ENCODE measurements at places on chromosomes 6 and 20.

DNA sequence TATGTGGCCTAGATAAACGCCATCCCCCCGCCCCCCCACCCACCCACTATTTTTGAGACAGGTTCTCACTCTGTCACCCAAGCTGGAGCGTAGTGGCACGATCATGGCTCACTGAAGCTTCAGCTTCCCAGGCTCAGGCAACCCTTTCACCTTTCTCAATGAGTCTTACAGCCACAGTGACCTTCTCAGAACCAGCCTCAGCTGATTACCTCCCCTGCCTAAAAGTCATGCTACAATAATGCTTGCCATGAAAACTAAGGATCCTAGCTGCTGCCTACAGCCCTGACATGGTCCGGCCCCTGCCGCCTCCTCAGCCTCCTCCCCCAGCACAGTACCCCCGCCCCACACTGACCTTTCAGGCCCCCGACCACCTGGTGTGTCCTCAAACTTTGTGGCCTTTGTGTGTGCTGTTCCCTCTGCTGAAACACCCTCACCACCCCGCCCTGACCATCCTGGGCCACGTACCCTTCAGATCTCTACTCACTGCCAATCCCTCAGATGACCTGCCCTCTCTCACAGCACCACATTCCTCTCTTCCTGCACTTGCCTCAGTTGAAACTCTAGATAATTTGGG, 31.3 kb downstream of the PNPLA1 start:
- no peaks in the 10 kb centered on the region for H3K36me3 ChIP-seq
- no peak overlapping the region for H3K27ac ChIP-seq
- peaks cover 20% of the 10 kb centered on the region for H3K27me3 ChIP-seq
- no peak for DNase-seq

DNA sequence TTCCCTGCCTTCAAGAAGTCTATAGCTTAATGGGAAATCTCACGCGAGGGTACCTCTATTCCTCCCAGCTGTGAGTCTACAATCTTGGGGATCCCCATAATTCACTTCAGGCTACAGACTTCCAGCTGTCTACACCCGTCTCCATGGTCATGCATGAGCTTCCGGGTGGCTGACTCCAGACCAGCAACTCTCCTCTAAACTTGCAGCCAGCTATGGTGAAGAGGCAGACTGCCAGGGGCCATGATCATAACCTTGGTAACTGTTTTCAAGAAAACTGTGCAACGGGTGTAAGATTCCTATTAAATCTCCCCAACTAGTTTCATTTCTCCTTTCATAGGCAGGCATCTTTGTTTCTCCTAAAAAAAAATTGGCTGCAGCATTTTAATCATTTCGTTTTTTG, 534.4 kb upstream of the CHD6 start:
- no peak overlapping the region for H3K4me3 ChIP-seq
- no peaks in the 10 kb centered on the region for H3K4me1 ChIP-seq
- DNase-seq: no peak
- H3K27ac ChIP-seq: no peak overlapping the region

- peaks cover 2% of the 10 kb centered on the region for H3K27me3 ChIP-seq
- no peak overlapping the region for H3K4me3 ChIP-seq
- no peaks in the 10 kb centered on the region for H3K36me3 ChIP-seq
- no peak overlapping the region for H3K27ac ChIP-seq
- H3K4me1 ChIP-seq: no peaks in the 10 kb centered on the region
- DNase-seq: no peak
Measured at GRCh38 chr6:167134448-167135328, 11.8 kb downstream of the CCR6 start.

DNA sequence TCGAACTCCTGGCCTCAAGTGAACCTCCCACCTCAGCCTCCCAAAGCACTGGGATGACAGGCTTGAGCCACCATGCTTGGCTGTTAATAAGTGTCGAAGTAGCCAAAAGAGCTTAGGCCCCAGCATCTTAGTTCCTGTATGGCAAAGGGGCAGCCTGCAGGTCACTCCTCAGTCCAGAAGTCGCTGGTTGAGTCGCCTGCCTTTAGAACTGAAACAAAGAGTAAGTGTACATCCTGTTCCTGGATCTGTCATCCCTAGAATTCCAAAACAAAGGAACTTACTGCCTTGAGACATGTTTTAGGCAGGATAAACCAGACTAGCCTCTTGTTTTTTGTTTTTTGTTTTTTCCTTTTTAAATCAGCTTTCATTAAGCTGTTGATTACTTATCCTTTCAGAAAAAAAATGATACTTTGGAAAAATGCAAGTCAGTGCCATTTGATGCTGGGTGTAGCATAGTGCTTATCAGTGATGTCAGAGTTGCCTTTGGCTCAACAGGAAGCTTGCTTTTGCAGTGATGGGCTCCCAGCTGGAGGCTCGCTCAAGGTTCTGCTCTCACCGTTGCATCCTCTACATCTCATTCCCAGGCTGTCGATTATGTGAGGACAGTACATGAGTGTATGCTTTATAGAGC, 9.0 kb downstream of the ACTR5 start:
- H3K27me3 ChIP-seq: no peaks in the 10 kb centered on the region
- peaks cover 29% of the 10 kb centered on the region for H3K36me3 ChIP-seq
- H3K27ac ChIP-seq: no peak overlapping the region
- no peak for DNase-seq
- H3K4me1 ChIP-seq: no peaks in the 10 kb centered on the region
- no peak overlapping the region for H3K4me3 ChIP-seq

DNA sequence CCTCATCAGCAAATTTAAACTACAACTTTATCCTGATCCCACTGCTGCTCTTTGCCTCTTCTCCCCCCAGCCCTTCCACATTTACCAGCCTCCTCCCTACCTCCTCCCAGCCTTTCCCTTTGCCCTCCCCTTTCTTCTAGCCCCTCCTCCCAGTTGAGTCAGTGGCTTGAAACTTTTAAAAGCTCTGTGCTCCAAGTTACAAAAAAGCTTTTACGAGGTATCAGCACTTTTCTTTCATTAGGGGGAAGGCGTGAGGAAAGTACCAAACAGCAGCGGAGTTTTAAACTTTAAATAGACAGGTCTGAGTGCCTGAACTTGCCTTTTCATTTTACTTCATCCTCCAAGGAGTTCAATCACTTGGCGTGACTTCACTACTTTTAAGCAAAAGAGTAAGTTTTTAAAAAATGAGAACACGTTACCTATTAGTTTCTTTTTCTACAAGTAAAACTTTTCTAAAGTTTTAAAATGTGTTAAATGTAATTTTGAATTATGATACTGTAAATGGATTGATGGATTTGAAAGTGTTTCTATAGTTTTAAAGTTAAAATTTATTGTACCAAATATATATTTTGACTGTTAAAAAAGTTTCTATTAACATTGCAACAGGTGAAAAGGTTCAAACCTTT, at the start of gene GJA1:
TSS of gene GJA1 (plus strand) at position 203 of the 626 bp plus-strand sequence. CDS start 11,202 bp downstream, outside the sequence.
- DNase-seq: peak; percentile 74
- peak within 1 kb of the TSS; percentile 96 for H3K27ac ChIP-seq
- peaks cover 58% of the 10 kb centered on the region for H3K4me1 ChIP-seq
- H3K27me3 ChIP-seq: peaks cover 2% of the 10 kb centered on the region
- H3K4me3 ChIP-seq: peak within 1 kb of the TSS; percentile 96
- peaks cover 5% of the 10 kb centered on the region for H3K36me3 ChIP-seq

DNA sequence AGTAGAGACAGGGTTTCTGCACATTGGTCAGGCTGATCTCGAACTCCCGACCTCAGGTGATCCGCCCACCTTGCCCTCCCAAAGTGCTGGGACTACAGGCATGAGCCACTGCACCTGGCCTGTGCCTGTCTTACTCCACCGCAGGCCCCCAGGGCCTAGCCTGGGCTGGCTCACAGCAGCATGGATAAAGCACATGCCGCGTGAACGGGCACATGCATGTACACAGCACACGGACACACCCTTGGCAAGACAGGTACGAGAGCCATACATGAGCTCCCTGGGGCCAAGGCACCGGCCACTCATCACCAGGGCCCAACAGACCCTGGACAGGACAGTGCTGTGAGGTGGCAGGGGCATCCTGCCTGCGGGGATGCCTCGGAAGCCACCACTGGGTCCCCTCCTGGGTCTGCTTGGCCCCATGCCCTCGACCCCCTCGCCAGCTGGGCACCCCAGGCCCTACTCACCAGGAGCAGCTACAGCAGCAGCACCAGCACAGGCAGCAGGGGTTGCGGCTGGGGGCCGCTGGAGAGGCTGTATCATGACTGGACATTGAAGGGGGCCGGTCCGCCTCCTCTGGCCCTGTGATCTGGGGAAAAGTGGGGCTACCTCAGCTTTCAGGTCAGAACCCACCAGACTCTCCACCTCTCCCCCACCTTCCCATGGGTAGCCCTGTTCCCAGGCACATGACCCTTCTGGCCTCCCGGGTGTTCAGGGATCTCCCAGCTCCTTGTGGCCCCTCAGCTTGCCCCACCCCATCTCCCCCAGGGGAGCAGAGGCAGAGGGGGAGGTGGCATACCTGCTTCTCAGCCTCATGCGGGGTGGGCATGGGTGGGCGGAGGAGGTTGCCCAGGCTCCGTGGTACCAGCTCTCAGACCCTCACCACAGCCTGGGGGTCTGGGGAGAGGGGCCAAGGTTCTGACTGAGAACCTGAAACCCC, 3.0 kb downstream of the RGS19 start:
- no peak overlapping the region for H3K4me3 ChIP-seq
- peaks cover 2% of the 10 kb centered on the region for H3K27me3 ChIP-seq
- no peak overlapping the region for H3K27ac ChIP-seq
- H3K4me1 ChIP-seq: peaks cover 8% of the 10 kb centered on the region
- no peak for DNase-seq

DNA sequence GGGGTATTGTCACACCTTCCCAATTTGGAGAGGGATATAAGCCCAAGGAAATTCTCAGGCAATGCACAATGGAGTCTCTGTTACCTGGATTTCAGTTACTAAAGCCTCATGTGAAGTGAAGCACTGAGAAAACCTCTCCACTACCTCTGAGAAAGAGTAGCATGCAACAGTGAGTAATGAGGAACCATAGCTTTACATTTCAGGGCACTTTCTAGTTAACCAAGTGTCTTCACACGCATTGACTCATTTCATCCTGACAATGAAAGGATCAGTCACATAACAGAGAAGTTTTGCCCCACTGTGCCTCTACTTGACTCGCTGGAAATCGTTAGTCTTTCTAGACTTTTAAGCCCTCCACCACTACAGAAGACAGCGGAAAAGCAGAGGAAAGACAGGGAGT, 86.2 kb upstream of the ARID1B start:
- peaks cover 4% of the 10 kb centered on the region for H3K27me3 ChIP-seq
- no peak overlapping the region for H3K4me3 ChIP-seq
- no peak for DNase-seq
- no peak overlapping the region for H3K27ac ChIP-seq
- peaks cover 17% of the 10 kb centered on the region for H3K4me1 ChIP-seq

DNA sequence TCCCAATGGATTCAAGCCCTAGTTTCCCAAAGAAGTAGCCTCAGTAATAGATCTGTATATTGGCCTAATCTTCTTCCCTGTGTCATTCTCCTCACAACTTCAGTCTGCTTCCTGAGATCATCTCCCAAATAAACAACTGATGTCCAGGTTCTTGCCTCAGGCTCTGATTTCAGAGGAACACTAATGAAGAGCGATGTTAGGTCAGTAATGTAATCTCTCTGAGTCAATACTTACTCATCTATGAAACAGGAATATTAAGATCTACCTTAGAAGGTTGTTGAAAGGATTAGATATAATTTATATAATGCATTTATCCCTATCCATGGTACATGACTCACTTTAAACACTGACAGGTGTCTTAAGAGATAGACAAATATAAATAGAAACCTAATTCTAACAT, 246.0 kb upstream of the FLRT3 start:
- H3K4me1 ChIP-seq: no peaks in the 10 kb centered on the region
- no peak for DNase-seq
- H3K27ac ChIP-seq: no peak overlapping the region
- H3K36me3 ChIP-seq: 0 out of 2 replicates have a peak, but pooled peaks cover 3% of the 10 kb centered on the region
- H3K4me3 ChIP-seq: no peak overlapping the region

DNA sequence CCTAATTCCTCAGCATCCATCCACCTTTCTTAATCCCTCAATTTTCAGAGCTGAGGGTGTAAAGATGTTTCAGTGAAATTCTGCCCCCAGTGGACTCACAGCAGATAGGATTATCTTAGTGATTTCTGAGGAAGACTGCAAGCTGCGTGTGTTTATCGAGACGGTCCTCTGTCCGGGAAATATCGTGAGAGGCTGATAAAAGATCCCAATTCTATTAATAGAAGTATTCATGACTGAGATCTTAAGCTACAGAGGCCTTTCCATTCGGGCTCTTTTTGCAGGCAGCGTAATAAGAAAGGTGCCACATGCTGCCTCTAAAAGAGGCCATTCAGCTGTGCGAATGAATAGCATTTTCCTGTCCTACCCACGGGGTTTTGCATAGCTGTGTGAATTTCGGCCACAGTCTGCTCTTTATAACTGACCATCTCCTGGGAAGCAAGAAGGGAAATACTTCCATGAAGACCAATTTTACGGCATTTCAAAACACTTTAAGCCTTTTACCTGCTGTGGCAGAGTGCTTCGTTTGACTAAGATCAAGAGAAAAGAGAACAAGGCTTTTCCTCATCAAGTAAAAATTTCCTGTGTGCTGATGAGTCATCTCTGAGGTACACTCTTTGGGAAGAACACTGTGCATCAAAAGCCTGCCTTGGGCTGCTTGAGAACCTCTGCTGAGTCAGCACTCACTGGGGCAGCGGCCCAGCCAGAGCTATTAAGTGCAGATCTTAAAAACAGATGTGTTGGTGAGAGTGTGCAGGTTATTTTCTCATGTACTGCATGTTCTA, 208.8 kb downstream of the ARHGAP18 start:
- peaks cover 1% of the 10 kb centered on the region for H3K27me3 ChIP-seq
- H3K36me3 ChIP-seq: peaks cover 5% of the 10 kb centered on the region
- H3K4me3 ChIP-seq: peak overlapping the region; percentile 63
- peak overlapping the region; percentile 90 for H3K27ac ChIP-seq
- H3K4me1 ChIP-seq: peaks cover 68% of the 10 kb centered on the region

- peaks cover 26% of the 10 kb centered on the region for H3K4me1 ChIP-seq
- peaks cover 3% of the 10 kb centered on the region for H3K27me3 ChIP-seq
- DNase-seq: no peak
- H3K27ac ChIP-seq: no peak overlapping the region
Measured at GRCh38 chr20:41716911-41717310, 98.7 kb upstream of the CHD6 start.

- H3K27ac ChIP-seq: no peak overlapping the region
- H3K36me3 ChIP-seq: peaks cover 4% of the 10 kb centered on the region
- H3K27me3 ChIP-seq: peaks cover 3% of the 10 kb centered on the region
- no peaks in the 10 kb centered on the region for H3K4me1 ChIP-seq
- no peak for DNase-seq
- H3K4me3 ChIP-seq: no peak overlapping the region
Measured at GRCh38 chr6:169906004-169906687, 154.7 kb downstream of the ERMARD start.
